RKO (cell line): ENCODE measurements at places on chromosomes 3 and 15.

DNA sequence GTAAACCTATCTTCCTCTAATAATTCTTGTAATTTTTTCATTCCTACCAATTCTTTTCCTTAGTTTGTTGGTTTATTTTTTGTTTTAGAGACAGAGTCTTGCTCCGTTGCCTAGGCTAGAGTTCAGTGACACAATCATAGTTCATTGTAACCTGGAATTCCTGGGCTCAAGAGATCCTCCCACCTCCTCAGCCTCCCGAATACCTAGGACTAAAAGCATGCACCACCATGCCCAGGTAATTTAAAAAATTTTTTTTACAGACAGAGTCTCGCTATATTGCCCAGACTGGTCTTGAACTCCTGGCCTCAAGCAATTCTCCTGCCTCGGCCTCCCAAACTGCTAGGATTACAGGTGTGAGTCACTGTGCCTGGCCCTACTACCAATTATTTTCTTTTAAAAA, 220.2 kb downstream of the ERC2 start:
- DNase-seq, result no peak

DNA sequence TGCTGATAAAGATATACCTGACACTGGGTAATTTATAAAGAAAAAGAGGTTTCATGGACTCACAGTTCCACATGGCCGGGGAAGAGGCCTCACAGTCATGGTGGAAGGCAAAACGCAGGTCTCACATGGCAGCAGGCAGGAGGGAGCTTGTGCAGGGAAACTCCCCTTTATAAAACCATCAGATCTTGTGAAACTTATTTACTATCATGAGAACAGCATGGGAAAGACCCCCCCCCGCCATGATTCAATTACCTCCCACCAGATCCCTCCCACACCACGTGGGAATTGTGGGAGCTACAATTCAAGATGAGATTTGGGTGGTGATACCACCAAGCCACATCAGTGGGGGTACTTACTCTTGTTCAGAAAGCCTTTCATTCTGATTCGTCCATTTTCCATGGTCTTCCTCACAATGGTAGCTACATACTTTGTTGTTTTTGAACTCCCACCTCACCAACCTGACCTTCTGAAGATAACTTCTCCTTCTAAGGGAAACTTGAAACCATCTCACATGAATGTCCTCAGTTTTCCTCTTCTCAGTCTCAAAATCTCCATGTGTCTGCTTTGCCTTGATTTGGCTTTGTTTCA, 275.6 kb upstream of the PROK2 start:
- no peak for DNase-seq

- no peak for DNase-seq
Measured at GRCh38 chr3:104548401-104548800, 818.3 kb upstream of the ALCAM start.

- DNase-seq, result no peak
Measured at GRCh38 chr3:12060139-12060845, 56.1 kb downstream of the SYN2 start.

DNA sequence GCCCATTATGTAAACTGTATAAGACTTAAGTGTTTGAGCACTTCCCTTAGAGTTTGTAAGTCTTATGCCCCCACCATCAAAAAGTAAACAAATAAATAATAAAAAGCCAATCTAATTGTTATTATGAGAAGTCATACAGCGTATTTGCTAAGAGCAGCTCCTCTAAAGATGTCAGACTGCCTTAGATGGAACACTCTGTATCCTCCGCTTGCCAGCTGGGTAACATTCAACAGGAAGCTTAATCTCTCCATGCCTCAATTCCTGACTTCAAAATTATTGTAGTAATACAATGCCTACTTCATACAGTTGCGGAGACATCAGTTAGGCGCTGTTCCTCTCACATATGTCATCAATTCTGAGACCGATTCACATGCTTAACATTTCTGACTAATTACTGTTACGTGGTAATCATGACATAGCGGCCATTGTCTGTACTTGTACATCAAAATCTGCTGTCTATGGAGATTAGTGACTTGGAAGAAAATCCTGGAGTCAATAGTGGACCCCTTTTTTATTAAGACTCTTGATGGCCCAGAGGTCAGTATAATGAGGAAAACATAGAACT, 417.7 kb downstream of the LPP start:
- no peak for DNase-seq

- DNase-seq, result no peak
Measured at GRCh38 chr3:138942861-138943623, 3.9 kb downstream of the FOXL2 start.

DNA sequence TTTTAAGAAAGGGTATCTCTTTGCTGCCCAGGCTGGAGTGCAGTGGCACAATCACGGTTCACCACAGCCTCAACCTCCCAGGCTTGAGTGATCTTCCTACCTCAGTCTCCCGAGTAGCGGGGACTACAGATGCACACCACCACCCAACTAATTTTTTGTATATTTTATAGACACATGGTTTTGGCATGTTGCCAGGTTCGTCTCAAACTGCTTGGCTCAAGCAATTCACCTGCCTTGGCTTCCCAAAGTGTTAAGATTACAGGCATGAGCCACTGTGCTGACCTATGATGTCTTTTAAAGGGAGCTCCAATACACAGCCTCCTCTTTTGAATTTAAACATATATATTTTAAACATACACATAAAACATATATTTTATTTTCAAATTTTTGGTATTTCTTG, 60.9 kb downstream of the SLC9C1 start:
- DNase-seq, result no peak

- DNase-seq, result no peak
Measured at GRCh38 chr15:64869501-64869900, 27.8 kb downstream of the PLEKHO2 start.

GRCh38 chr3:155664925-155665695, 79.8 kb downstream of the PLCH1 start:
- DNase-seq, result peak; percentile 33

DNA sequence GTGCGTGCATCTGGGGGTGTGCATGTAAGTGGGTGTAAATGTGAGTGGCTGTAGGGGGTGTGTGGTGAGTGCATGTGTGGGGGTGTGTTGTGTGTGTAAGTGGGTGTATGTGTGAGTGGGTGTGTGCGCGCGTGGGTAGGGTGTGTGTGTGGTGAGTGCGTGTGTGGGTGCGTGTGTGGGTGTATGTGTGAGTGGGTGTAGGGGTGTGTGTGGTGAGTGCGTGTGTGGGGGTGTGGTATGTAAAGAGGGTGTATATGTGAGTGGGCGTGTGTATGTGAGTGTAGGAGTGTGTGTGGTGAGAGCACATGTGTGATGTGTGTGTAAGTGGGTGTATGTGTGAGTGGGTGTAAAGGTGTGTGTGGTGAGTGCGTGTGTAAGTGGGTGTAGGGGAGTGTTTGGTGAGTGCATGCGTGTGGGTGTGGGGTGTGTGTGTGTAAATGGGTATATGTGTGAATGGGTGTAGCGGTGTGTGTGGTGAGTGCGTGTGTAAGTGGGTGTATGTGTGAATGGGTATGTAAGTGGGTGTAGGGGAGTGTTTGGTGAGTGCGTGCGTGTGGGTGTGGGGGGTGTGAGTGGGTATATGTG, 916 bp upstream of the CPN2 start:
- DNase-seq, result no peak

DNA sequence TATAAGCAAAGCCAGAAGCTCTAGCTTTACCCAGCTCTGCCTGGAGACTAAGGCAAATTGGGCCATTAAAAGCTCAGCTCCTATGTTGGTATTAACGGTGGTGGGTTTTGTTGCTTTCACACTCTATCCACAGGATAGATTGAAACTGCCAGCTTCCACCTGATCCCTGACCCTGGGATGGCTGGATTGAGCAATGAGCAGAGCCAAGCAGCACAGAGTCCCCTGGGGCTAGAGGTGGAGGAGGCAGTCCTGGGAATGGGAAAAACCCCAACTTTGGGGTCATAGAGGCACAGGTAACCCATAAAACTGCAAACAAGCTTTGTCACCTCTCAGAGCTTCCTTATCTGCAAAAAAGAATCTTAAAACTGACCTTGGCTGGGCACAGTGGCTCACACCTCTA, 6.6 kb downstream of the RHO start:
- DNase-seq, result no peak

DNA sequence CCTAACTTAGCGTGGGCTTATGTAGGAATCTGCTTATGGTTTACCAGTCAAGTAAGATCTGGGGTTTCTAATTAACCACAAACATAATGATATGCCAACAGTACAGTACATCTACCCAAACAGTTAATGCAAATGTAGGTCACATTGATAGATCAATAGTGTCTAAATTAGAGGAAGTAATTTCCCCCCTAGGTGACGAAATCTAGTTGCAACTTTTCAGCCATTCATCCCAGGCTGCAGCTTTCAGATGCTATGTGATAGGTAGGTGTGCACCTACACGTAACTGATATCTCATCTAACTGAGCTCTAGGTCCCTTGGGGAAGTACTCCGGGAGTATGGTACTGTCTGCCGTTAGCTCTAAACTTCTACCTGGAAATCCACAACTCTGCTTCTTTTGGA, 57.2 kb downstream of the CRTC3 start:
- no peak for DNase-seq

DNA sequence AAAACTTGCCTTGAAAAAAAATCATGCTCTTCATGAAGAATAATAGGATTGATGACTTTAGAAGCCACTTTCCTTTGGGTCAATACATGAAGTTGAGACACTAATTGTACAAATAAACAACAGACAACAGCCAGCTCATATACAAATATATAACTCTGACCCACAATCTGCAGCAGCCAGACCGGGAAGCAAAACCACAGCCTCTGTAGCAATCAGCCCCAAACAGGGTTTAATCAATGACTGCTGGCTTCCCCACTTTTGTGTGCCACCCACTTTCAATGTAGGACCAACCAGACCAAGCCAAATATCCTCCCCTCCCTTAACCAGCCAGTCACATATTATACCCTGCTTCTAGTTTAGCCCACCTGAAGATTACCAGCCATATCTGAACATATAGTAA, 39.0 kb downstream of the IFT57 start:
- DNase-seq, result no peak

- DNase-seq, result no peak
Measured at GRCh38 chr3:163632722-163633121, 1445.6 kb downstream of the SI start.

DNA sequence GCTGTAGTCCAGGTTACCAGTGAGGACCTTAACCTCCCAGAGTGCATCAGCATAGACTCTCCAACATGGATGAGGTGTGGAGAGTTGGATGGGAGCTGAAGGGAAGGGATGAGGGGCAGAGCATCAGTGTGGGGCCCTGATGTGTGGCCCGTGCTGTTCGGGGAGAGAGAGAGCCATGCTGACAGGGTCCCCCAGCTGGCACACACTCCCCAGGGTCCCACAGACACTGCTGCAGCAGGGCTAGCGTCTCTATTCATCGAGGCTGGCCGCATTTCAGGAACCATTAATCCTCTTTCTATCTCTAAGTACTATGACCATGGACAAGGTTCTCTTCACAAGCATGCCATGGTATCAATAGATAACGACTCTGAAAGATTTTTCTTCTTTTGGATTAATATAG, 85.9 kb upstream of the PLXNA1 start:
- DNase-seq, result no peak

GRCh38 chr3:150450916-150451315, 42.8 kb downstream of the TSC22D2 start:
- no peak for DNase-seq

GRCh38 chr3:171614318-171614921, 154.2 kb upstream of the TNIK start:
- DNase-seq, result no peak

- no peak for DNase-seq
Measured at GRCh38 chr3:42747581-42747980, 25.5 kb downstream of the CCDC13 start.

DNA sequence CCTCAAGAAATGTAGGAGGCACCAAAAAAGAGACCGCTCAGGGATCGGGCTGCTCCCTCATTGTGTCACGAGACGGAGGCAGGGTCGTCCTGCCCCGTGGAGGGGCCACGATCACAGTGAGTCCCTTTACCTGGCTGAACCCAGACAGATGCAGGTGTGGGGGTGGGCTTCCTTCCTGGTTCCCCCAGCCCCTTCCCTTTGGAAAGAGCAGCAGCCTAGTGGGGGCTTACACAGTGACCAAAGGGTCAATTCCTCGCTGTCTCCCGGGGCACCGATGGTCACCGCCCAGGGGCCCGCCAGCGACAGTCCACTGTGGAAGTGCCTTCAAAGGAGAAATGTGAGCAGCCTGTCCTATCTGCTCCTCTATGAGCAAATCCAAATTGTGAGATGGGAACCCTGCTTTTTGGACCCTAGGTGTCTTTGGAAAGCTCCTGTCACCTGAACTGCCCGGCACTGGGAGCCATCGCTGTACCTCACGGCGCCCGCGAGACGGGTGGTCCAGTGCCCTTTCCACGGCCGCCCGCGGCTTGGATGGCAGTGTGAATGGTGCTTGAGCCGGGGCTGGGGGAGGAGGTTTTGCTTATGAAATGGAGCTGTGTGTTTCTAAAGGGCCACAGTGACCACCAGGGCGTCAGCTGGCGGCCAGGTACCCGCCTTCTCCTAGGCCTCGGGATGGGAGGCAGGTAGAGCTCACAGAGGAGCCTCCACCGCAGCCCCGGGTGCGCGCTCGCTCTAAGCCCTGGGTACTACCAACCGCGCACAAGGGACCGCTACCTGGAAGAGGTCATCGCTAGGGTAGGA, 155.7 kb downstream of the KLF13 start:
- no peak for DNase-seq

DNA sequence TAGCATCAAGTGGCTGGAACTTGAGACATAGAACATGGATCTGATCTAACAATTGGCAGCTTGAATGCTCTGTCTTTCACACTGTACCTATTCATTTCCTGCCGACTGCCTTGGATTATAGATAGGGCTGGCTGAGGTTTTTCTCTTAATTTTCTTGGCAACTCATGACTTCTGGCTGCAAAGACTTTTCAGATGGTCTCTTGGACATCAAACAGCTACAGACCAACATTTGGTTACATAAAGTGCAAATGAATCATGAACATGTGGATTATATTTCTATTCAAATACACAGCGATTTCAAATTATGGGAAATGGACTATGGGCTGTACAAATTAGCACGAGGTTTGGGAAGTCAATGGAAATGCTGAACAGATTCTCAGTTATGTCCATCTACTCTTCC, 26.2 kb upstream of the IL16 start:
- DNase-seq, result no peak

DNA sequence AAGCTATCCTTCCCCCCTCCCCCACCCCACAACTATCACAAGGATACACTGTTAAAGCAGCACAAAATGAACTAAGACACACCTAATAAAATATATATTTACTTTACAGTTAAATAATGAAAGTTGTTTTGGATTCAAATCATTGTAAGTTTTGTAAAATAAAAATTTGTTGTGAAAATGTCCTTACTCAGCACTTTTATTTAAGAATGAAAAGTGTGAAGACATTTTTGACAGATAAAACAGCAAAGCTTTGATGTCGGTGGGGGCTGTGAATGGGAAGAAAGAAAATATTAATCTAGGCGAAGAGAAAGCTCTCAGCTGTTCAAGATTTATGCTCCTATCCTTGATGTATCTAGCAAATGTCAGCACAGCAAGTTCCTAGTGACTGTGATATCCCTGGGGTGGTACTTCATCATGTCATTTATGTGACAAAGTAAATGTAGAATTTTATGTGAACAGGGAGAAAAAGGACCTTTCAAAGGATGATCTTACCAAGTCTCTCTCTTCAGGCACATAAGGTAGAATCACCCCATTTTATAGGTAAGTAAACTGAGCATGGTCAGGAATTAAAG, 216.4 kb downstream of the ROBO1 start:
- DNase-seq, result no peak

- no peak for DNase-seq
Measured at GRCh38 chr15:67564021-67564967, 21.8 kb downstream of the MAP2K5 start.

GRCh38 chr3:153927107-153927506, 194.1 kb upstream of the ARHGEF26 start:
- DNase-seq, result peak; percentile 58

GRCh38 chr15:35080226-35080625, 4.9 kb downstream of the NANOGP8 start:
- no peak for DNase-seq
